Activated naive CD4-positive, alpha-beta T cell treated with anti-CD3 and anti-CD28 coated beads for 36 hours (primary cell): ENCODE measurements at places on chromosomes 16 and 17.

DNA sequence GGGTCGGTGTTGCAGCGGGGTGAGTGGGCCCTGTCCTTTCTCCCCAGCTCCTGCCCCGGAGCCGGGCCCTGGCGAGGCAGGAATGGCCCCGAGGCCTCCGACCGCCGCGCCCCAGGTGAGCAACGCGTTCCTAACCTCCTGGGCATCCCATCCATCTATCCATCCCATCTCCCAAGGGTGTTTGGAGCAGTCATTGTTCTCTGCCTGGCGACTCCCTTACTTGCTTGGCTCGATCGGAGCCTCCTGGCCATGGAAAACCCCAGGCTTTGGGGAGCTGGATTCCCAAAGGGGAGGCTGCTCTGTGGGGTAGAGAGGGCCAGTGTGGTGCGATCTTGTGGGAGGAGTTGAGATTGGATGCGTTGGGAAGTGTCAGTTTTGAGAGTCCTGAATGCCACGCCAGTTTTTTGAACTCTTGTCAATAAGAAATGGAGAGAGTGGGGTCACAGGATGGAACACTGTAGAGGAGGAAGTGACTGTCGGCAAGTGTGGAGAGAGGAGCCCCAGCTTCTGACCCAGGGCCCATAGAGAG, 684 bp downstream of the ZFP90 start:
- peak; percentile 39 for DNase-seq

- DNase-seq = no peak
Observed at GRCh38 chr17:45436161-45436560, 3.5 kb upstream of the ARHGAP27 start.

GRCh38 chr17:64357191-64357981, 33.3 kb downstream of the PECAM1 start:
- DNase-seq = no peak

DNA sequence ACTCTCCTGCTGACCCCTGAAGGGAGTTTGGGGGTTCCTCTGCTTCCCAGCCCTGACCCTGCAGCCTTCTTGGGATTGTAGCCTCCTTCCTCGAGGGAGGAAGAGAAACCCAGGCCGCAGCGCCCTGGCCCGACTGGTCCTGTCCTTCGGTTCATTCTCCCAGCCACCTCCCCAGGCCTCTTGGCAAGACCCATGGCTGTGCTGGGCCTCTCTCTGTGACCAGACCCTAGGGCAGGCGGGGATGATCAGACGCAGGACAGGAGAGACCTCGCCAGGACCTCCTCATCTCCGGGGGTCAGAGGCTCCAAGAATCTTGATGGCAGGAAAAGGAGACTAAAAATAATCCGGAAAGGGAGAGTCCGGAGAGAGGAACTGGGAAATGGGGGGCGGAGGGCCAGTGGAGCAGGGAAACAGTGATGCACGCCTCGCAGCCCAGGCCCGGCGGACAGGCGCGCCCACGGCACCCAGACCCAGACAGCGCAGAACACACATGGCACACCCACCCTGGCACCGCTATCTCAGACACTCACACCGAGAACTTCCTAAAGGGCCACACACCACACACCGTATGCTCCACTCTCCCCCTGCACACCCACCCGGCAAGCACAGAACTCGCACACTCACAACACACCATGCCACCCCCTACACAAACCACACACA, 1.2 kb downstream of the ARHGEF15 start:
- DNase-seq = no peak

DNA sequence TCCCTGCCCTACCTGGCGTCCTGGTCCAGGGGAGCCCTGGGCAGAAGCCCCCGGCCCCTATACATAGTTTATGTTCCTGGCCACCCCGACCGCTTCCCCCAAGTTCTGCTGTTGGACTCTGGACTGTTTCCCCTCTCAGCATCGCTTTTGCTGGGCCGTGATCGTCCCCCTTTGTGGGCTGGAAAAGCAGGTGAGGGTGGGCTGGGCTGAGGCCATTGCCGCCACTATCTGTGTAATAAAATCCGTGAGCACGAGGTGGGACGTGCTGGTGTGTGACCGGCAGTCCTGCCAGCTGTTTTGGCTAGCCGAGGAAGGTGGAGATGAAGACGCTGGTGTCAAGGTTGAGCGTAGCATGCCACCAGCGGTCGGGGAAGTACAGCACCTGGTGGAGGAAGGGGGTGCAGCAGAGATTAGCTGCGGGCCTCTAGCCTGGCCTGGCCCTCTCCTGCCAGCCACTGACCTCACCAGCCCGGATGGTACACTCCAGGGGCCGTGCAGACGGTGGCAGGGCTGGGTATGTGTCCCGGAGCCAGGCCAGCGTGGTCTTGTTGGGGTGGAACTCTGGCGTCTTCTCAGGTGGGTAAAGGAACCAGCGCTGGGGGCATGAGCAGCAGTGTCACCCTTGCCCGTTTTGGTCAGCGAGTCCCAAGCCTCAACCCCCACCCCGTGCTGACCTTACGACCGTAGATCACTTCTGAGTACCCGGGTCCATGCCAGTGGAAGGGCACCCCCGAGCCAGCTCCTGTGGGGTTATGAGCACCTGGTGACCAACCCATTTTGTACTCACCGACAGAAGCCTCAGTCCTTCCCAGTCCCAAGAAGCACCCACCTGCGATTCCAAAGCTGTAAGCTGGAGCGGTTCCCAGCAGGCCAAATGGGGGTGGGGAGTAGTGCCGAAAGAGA, 1.4 kb downstream of the JMJD8 start:
- no peak for DNase-seq

GRCh38 chr17:49456183-49456965, 38.7 kb upstream of the NGFR start:
- no peak for DNase-seq

- DNase-seq = no peak
Observed at GRCh38 chr16:56773532-56773931, 43.6 kb downstream of the NUP93 start.

- DNase-seq = no peak
Observed at GRCh38 chr17:37261286-37261685, 114.5 kb upstream of the C17orf78 start.

DNA sequence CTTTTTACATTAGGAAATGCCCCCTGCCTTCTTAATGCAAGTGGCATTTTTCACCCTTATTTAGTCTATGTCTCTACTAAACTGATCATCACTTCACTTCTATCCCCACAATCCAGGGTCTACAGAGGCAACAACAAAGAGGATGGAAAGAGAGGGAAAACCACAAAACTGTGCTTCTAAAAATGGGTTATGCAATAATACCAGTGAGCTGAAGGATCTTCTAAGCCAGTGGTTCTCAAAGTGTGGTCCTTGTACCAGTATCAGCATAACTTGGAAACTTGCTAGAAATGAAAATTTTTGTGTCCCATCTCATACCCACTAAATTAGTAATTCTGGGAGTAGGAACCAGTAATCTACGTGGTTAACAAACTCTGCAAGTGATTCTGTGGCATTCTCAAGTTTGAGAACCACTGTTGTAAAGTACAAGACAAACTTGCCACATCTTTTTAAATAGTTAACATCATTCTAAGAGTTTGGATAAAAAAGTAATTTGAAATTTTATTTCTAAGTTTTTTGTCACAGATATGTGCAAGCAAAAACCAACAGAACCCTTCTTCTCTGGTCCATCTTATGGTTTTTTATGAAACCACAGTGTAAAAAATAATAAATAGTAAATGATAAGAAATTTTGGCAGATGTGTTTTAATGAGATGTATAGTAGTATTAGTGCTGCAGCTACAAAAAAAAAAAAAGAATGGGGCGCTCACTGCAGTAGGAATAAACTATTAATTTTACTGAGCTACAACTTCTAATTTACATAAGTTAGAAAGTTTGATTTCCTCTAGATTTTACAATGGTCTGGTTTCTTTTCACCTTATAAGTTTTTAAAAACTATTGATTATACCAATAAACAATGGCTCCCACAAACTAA, 16.2 kb downstream of the CDC27 start:
- no peak for DNase-seq

DNA sequence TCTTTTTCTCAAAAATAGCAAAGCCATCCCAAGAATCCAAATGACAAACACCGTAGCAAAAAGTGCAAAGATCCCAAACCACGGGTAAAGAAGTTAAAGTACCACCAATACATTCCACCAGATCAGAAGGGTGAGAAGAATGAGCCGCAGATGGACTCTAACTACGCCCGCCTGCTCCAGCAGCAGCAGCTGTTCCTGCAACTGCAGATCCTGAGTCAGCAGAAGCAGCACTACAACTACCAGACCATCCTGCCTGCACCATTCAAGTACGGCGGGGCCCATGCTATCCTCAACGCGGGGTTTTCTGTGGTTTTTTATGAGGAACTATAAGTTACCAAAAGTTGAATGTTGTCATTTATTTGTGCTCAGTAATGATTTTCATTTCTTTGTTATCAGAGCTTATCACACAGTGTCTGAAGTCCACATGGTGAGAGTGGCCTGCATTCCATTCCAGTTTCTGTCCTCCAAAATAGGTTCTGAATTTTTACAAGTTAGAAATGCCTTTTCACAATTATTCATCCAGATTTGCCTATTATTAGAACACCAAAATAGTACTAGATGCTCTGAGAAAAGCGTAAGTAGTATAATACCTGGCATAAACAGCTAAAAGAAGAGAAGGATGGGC, 169.2 kb downstream of the MRTFB start:
- no peak for DNase-seq

GRCh38 chr17:46193151-46193625, at the start of gene KANSL1:
Gene KANSL1 (minus strand): TSS chr17:46193429. CDS start chr17:46172143, 21,286 bp downstream.
- peak; percentile 92 for DNase-seq
